Right hindlimb (tissue), 1 donor: ENCODE measurements at places on chromosomes 5 and 9.
A peak's percentile ranks its signal among the peaks of the same experiment; 100 is the strongest.

DNA sequence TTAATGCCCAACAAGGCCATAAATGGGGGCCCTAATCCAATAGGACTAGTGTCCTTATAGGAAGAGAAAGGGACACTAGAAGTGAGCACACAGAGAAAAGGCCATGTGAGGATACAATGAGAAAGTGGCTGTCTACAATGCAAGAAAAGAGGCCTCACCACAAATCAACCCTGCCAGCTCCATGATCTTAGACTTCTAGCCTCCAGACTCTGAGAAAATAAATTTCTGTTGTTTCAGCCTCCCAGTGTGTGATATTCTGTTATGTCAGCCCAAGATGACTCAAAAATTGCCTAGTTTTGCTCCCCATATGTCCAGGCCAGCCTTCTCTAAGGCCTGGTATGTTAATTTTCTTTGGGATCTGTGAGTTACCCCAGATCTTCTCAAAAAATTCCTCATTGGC lies 32.3 kb upstream of the HTR4 start:
- no peak for DNase-seq

- DNase-seq = no peak
These were observed 39.0 kb downstream of the TMEM232 start for GRCh38 chr5:110687485-110687884.

DNA sequence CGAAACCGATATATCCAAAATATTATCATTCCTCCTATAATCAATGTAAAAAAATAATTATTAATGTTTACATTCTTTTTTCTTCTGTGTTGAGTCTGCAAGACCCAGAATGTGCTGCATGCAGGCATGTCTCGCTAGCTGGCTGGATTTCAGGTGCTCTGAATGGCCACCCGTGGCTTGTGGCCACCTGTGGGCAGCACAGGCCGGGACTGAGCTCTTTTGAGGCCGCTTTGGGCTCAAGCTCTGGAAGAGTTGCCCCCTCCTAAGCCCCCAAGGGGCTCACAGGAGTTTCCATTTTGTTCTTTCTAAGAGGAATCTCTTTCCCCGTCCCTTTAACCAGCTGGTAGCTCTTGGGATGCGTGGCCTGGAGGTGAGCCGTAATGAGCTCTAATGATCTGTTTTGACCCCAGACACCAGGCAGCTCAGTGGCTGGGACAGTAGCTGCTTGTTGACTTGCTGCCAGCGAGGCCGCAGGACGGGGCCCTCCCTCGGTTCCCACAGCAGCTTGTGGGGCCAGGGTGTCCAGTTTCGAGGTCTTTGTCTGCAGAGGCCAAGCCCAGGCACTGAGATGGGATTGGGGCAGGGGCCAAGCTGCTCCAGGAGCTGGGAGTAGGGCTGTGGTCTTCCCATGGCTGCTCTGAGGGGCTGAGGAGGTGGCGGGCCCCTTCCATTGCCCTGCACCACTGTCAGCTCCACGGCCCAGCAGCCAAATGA lies 20.8 kb downstream of the ASS1 start:
- DNase-seq = peak; percentile 57

GRCh38 chr9:110923601-110924000 lies 114.7 kb downstream of the LPAR1 start:
- DNase-seq = no peak

GRCh38 chr9:22008717-22009505 lies at the start of gene CDKN2B:
CDKN2B (minus strand) TSS chr9:22009305; CDS start chr9:22008953, 352 bp downstream.
- DNase-seq = peak; percentile 92
